ENCODE measurements at places on chromosomes 1 and 21. TPM values are rescaled to one million over a fixed set of nuclear protein-coding genes. Genes with fewer than 3 reads are reported as not detected.

- H3K4me1 ChIP-seq = no peaks in the 10 kb centered on the region
- H3K4me3 ChIP-seq = no peak overlapping the region
- no peak for DNase-seq
- H3K27me3 ChIP-seq = peaks cover 11% of the 10 kb centered on the region
- H3K36me3 ChIP-seq = no peaks in the 10 kb centered on the region
Measured at GRCh38 chr1:31428436-31429221, 15.6 kb downstream of the SERINC2 start.

SGIP1 gene
- 0.05 TPM for total RNA-seq

DNA sequence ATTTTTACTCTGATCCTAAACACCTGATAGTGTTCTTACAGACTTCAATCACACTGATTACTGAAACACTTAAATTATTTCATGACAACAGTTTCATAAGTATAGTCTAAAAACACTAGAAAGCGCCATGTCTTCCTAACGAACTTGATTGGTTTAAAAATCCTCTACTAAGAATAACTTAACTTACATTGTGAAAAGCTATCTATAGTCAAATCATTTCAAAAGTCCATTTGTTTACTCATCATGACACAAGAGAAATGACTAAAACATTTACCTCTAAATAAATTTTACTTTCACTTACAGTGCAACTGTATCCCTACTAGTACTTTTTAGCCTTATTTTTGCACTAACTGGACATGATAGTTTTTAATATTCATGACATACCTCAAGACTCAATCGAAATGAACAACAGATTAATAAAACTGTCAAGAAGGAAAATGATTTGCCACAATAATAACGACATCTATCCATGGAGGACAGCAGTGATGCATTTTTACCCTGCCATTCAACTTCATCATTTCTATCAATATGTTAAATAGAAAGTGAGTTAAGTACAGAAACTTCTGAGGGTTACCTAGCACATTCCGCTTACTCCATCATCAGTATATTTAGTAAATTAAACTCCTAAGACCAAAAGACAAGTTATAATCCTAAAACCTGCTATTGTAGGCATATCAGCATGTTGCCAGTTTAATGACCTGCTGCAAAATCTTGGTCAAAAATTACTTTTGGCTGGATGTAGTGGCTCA, 38.4 kb downstream of the AHCTF1 start:
- no peak overlapping the region for H3K4me3 ChIP-seq
- no peak for DNase-seq
- H3K27ac ChIP-seq = peak overlapping the region; percentile 67
- peaks cover 51% of the 10 kb centered on the region for H3K36me3 ChIP-seq

GRCh38 chr1:51998701-51999100, 8.2 kb upstream of the RAB3B start:
- H3K4me1 ChIP-seq = no peaks in the 10 kb centered on the region
- no peak for DNase-seq
- H3K27ac ChIP-seq = no peak overlapping the region

GRCh38 chr1:245378745-245379144, 224.0 kb downstream of the KIF26B start:
- no peaks in the 10 kb centered on the region for H3K36me3 ChIP-seq
- no peak overlapping the region for H3K4me3 ChIP-seq
- peaks cover 4% of the 10 kb centered on the region for H3K27me3 ChIP-seq
- no peak overlapping the region for H3K27ac ChIP-seq
- H3K4me1 ChIP-seq = peaks cover 6% of the 10 kb centered on the region

GRCh38 chr1:182823220-182823619, 15.9 kb upstream of the DHX9 start:
- no peaks in the 10 kb centered on the region for H3K27me3 ChIP-seq
- DNase-seq = no peak
- no peak overlapping the region for H3K27ac ChIP-seq

DNA sequence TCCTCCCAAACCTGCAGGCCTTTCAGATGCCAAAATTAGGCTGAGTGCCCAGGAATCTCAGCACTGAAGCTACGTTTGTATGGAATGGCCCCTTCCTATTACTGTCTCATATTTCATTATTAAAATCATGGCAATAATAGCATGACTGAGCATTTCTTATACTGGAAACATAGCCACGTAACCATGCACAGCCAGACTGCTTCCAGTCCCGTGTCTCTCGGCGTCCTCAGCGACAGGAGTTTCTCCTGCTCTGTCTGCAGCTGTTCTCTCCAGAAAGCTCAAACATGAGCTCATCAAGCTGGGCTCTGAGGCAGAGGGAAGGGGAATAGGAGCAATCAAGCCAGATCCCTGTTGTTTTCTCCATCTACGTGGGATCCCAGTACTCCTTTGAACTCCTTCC, 104.0 kb downstream of the CDC7 start:
- H3K27ac ChIP-seq = no peak overlapping the region
- no peaks in the 10 kb centered on the region for H3K27me3 ChIP-seq
- H3K4me1 ChIP-seq = peaks cover 7% of the 10 kb centered on the region
- DNase-seq = no peak
- no peak overlapping the region for H3K4me3 ChIP-seq

GNAT2 gene
- 0.29 TPM for total RNA-seq

GRCh38 chr1:25891606-25892005, 14.6 kb downstream of the STMN1 start:
- peaks cover 4% of the 10 kb centered on the region for H3K36me3 ChIP-seq
- H3K27ac ChIP-seq = no peak overlapping the region
- no peak for DNase-seq
- no peaks in the 10 kb centered on the region for H3K27me3 ChIP-seq

CD1E gene
- total RNA-seq = not detected

DNA sequence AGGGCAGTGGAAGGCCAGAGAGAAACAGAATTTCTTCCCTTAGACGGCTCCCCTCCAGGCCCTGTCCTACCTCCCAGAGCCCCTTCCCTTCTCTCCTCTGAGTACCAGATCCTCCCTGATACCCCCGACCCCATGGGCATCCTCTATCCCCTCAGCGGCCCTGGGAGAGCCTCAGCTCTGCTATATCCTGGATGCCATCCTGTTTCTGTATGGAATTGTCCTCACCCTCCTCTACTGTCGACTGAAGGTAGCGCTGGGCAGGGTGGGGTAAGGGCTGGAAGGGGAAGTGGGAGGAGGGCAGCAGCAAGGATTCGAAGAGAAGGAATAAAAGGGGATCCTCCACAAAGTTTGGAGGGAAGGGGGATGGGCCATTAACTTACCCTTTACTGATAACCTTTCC, 2.7 kb downstream of the FCER1G start:
- no peaks in the 10 kb centered on the region for H3K27me3 ChIP-seq
- peaks cover 28% of the 10 kb centered on the region for H3K4me1 ChIP-seq
- DNase-seq = no peak
- no peak overlapping the region for H3K27ac ChIP-seq
- H3K4me3 ChIP-seq = no peak overlapping the region

DNA sequence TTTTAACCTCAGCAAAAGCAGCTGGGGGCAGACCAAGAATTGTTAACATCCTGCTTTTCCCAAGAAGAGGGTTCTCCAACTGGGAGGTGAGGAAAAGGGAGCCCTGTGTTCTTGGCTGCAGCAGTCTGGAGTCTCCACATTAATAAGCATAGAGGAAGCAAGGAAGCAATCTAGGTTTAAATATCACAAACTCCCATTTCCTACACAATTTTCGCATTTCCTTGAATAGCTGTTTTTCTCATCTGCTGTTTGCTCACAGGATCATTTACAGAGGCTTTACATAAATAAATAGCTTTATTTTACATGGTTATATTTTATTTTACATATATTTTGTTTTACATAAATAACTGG, 124.0 kb downstream of the TRIM33 start:
- H3K4me1 ChIP-seq = peaks cover 12% of the 10 kb centered on the region
- H3K27me3 ChIP-seq = no peaks in the 10 kb centered on the region
- no peak overlapping the region for H3K27ac ChIP-seq
- no peak overlapping the region for H3K4me3 ChIP-seq
- no peak for DNase-seq
- H3K36me3 ChIP-seq = peaks cover 18% of the 10 kb centered on the region

DNA sequence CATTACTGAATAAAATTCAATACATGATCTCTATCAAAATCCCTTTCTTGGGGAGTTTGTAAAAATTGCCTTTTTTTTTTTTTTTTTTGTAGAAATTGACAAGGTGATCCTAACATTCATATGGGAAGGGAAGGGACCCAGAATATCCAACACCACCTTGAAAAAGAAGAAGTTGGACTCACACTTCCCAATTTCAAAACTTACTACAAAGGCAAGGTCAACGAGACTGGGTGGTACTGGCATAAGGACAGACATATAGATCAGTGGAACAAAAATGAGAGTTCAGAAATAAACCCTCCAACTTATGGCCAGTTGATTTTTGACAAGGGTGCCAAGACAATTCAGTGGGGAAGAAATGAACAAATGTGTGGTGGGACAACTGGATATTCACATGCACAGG, 31.4 kb upstream of the CLSTN1 start:
- peaks cover 10% of the 10 kb centered on the region for H3K36me3 ChIP-seq
- no peak for DNase-seq
- no peaks in the 10 kb centered on the region for H3K27me3 ChIP-seq
- peaks cover 8% of the 10 kb centered on the region for H3K4me1 ChIP-seq
- no peak overlapping the region for H3K27ac ChIP-seq

GRCh38 chr1:47703156-47703825, 265.4 kb downstream of the FOXD2 start:
- no peaks in the 10 kb centered on the region for H3K36me3 ChIP-seq
- H3K4me1 ChIP-seq = peaks cover 3% of the 10 kb centered on the region
- peaks cover 24% of the 10 kb centered on the region for H3K27me3 ChIP-seq
- DNase-seq = no peak
- H3K27ac ChIP-seq = no peak overlapping the region
- H3K4me3 ChIP-seq = no peak overlapping the region

- H3K4me1 ChIP-seq = peaks cover 8% of the 10 kb centered on the region
- DNase-seq = no peak
- peaks cover 4% of the 10 kb centered on the region for H3K27me3 ChIP-seq
Measured at GRCh38 chr1:21932127-21932526, 5.0 kb downstream of the HSPG2 start.

POGZ gene
- total RNA-seq = 76.3 TPM

NPHS2 gene
- not detected for total RNA-seq

DNA sequence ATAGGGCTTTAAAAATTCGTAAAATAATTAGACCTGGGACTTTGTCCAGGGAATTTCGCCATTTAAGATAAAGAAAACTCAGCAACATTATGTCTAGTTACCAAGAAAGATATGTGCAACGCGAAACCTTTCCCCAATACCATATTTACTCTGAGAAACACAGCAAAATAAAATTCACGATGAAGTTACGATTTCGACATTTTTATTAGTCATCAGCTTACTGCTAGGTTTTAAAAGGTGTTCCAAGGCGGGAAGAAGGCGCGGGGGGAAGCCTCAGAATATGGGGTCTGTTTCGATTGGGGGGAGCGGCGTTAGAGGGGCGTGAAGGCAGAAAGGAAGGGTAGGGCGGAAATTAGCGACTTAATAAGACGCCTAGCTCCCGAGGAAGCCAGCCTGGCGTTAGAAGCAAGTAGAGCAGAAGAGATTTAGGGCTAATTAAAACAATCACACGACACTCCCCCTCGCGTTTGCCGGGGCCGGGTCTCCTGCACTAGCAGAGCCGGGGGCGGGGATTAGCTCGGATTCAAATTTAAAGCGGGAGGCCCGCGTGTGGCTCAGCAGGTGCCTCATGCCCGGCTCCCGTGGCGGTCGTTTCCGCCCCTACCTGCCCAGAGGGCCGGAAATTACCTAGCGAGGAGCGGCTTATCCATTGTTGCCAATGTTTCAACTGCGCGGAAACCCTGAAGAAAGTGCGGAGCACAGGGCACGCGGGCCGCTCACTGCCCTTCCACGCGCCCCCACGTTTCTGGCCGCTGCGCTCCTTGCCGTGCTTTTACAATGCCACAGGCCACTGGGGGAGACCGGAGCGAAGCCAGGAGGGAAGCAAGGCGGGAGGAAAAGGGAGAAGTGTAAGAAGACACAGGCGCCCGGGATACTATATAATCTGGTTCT, 795 bp upstream of the POU2F1 start:
- DNase-seq = peak; percentile 93
- peaks cover 9% of the 10 kb centered on the region for H3K36me3 ChIP-seq
- H3K27me3 ChIP-seq = peaks cover 1% of the 10 kb centered on the region
- peak overlapping the region; percentile 98 for H3K27ac ChIP-seq
- H3K4me3 ChIP-seq = peak overlapping the region; percentile 95

DNA sequence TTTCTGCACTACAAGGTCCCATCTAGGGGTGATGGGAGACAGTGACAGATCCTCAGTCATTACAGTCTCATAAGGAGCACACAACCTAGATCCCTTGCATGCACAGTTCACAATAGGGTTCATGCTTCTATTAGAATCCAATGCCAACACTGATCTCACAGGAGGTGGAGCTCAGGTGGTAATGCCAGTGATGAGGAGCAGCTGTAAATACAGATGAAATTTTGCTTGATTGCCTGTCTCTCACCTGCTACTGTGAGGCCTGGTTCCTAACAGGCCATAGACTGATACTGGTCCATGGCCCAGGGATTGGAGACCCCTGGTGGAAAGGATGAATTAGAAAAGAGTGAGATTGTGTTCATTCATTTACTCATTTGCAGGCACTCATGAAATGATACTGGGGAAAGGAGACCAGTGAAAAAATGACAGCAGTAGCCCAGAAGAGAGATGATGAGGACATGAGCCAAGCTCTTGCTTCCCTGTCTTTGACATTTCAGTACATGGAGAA, 251.6 kb upstream of the DUSP10 start:
- DNase-seq = no peak
- peak overlapping the region; percentile 97 for H3K27ac ChIP-seq
- H3K36me3 ChIP-seq = no peaks in the 10 kb centered on the region
- peaks cover 38% of the 10 kb centered on the region for H3K4me1 ChIP-seq

DNA sequence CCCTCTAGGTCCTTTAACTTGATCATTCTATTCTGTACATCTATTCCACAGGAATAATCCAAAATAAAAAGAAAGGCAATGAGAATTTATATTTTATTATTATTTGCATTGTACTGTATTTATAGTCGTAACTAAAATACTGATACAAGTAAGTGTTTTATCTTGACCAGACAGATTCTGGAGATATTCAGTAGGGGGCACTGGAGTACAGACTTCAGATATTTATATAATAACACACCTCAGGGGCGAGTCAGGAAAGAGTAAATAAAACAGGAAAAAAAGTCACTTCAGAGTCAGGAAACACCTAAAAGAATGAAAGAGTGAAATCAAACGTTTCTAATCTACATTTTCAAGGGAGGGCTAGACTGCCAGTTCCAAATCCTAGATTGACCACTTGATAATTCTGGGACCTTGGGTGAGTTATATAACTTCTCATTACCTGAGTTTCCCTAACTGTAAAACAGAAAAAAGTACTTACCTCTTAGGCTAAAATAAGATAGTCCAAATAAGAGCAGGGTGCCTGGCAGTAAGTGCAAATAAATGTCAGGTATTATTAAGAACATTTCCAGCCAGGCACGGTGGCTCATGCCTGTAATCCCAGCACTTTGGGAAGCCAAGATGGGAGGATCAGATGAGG, 31.1 kb upstream of the MTF1 start:
- no peak overlapping the region for H3K27ac ChIP-seq
- DNase-seq = no peak
- H3K4me1 ChIP-seq = peaks cover 3% of the 10 kb centered on the region
- H3K27me3 ChIP-seq = no peaks in the 10 kb centered on the region
- H3K36me3 ChIP-seq = peaks cover 24% of the 10 kb centered on the region
